ENCODE measurements at places on chromosomes 3 and 15.

DNA sequence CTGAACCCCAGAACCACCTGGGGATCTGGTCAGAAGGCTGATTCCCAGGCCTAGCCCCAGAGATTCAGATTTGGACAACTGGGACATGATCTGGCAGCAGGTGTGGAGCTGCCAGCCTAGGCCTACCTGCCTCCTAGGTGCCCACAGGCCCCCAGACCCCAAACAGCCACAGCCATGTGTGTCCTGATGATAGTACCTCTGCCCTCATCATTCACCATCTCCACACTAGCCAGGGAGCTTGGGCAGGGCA is 34.7 kb downstream of the HMCES start:
- no peak for DNase-seq

- DNase-seq, result no peak
Measured at GRCh38 chr3:13504161-13504831, 24.2 kb downstream of the HDAC11 start.

DNA sequence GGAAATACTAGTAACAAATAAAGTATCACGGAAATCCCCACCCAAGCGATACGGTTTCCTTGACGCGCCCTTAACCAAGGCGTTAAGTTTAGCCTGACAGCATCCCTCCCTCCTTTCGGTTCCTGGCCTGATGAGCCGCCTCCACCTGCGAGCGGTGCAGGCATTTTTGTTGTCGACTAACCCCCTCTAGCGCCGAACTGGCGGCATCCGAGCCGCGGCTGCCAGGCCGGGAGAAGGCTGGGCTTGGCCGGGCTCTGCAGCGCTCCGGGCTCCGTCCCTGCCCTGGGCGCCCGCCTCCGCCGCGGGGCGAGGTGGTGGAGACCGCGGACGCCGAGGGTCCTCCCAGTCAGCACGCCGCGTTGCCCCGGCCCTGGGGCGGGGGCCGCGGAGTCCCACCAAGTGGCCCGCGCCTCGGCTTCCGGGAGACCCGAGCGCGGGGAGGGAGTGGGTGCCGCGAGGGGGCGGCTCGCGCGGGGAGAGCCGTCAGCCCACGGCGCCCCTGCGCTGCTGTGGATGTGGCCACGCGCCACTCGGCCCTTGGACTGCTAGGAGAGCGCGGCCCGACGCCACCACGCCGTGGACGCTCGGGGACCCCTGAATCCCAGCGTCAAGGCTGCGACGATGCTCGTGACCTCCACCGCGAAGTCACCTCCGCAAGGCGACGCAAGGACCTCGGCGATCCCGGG is 1.1 kb upstream of the EPHA6 start:
- peak; percentile 22 for DNase-seq

DNA sequence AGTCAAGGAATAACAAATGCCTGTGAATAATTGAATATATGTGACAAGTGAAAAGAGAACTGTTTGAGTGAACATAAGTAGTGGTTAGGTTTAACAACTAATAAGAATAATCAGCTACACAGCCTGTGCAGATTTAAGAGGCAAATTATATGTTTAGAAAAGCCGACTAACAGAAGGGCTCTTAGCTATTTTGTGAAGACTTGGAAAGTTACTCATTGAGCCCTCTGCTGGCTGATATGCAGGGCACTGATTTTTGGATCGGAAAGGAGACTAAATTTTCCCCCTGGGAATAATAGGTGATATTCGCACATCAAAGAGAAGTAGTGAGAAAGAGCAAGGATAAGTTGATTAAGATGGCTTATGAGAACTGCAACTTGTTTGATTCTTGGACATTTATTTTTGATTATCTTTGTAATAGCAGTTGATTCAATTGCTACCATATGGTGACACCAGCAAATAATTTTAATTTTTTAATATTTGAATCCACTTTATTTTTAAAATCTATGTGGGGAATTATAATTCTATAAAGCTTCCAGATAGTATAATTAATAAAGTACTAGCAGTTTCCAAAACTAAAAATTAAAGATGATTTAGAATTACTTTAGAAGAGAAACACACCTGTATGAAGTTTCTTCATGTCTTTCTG is 156.2 kb downstream of the NLGN1 start:
- no peak for DNase-seq

All from stimulated activated naive CD4-positive, alpha-beta T cell treated with Interleukin-2 at 50 U/mL for 16 hours (primary cell).